ENCODE measurements at places on chromosomes 4 and X.

- DNase-seq: no peak
These were observed 50.4 kb downstream of the GSTCD start for GRCh38 chr4:105758958-105759357.

DNA sequence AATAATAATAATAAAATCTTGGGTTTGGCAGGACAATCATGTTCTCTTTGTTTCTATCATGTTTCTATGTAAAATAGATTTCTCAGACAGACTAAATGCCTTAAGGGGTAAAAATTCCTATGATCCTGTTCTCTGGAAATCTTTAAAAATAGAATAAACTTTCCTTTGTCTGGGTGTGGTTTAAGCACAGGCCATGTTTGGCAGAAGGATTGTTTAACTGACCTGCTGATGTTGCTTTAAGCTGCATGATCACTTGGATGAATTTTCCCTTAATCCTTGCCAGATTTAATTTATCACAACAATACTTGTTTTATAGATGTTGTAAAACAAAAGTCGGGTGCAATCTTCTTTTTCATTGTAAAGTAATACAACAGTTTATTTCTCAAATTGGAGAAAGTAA, 341.7 kb upstream of the FAT1 start:
- DNase-seq: no peak

DNA sequence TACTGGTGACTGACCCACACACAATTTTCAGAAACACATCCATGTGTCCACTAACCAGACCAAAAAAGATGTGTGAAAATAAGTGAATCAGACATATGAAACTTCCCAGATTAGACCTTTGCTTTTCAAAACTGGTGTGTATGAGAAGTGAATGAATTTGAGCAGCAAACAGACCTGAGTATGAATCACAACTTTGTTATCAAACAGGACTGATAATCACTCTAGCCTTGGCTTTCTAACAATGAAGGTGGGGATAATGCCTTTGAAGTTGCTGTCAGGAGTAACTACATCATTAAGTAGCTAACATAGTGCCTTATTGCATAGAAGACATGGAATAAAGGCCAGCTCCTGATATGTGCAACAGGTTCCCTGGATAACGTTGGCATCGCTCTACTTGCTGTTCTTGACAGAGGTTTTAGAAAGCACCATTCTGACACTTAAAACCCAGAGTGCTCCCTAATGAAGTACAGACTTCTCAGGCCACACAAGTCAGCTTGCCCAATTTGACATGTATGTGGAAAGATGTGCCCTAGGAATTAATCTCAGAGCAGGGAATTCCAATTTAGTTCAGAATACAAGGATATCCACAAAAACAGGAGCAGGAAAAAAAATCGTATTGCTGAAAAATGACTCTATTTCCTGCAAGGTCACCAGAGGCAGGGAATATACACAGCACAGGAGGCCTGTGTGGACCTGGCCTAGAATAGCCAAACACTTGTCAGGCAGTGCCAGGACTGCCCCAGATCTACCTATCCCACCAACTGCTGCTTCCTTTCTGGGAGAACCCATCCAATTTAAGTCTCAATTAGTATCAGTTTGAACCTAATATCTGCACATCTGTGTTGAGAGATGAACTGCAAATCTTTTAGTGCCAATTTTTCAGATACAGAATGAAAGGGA, 87.7 kb downstream of the MAML3 start:
- no peak for DNase-seq

GRCh38 chrX:16678689-16679088, 28.7 kb downstream of the S100G start:
- no peak for DNase-seq

DNA sequence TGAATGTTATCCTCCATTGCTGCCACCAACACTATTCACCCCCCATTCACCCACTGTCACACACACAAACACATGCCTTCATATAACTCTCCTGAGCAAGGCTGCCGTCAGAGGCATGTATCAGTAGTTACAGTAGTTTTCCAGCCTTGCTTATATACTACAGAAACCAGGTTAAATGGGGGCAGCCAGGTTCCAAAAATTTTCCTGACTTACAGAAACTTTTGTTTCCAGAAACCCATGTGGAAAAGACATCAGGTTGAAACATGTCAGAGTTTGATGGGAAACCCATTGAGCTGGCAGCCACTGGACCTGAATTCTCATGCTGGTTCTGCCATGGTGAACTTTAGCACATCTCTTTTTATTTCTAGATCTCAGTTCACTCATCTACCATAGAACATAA, 64.0 kb downstream of the COX18 start:
- DNase-seq: no peak

DNA sequence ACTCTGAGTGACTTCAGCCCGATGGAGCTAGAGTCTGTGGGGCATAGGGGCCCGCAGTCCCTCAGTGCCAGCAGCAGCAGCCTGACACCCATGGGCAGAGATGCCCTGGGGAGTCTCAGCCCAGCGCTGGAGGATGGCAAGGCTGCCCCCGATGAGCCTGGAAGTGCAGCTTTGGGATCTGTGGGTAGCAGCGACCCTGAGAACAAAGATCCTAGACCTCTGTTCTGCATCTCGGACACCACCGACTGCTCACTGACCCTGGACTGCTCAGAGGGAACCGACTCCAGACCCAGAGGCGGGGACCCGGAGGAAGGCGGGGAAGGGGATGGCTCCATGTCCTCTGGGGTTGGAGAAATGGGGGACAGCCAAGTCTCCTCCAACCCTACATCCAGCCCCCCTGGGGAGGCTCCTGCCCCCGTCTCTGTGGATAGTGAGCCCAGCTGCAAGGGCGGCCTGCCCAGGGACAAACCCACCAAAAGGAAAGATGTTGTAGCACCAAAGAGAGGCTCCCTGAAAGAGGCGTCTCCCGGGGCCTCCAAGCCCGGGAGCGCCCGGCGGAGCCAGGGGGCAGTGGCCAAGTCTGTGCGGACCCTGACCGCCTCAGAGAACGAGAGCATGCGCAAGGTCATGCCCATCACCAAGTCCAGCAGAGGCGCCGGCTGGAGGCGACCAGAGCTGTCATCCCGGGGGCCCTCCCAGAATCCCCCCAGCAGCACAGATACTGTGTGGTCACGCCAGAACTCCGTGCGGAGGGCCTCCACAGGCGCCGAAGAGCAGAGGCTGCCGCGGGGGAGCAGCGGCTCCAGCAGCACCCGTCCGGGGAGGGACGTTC, 39.5 kb downstream of the FHDC1 start:
- DNase-seq: no peak

DNA sequence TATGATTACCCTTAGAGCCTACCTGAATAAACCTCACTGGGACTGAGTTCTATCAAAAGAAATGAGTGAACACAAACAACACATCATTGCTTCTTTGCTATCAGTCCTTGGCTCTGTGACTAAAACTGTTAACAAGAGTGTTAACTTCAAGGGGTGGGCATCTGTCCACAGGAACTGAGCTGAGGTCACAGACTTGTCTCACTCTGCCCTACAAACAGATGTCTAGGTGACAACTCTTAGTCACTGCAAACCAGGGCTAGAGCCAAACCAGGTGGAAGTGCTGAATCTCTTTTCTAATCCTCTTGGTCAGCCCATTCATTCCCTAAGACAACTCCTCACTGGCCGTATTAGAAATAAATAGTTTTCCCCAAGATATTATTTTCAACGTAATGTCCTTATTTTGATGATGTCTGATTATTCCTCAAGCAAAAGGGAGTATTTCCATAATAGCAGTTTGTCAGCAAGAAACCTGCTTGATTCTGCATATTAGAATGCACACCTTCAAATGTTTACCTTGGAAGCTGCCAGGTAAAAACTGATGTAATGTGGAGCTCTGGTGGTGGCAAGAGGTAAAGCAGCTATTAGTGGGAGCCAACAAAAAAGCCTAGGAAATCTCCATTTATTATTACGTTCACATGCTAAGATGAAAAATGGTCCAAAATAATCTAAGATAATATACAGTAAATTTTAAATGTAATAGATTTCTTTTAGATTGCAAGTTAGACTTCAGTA, 4.0 kb downstream of the COL25A1 start:
- DNase-seq: no peak

GRCh38 chr4:176548571-176548970, 228.8 kb downstream of the SPCS3 start:
- no peak for DNase-seq

- DNase-seq: no peak
These were observed 133.0 kb upstream of the PLS3 start for GRCh38 chrX:115427861-115428410.

DNA sequence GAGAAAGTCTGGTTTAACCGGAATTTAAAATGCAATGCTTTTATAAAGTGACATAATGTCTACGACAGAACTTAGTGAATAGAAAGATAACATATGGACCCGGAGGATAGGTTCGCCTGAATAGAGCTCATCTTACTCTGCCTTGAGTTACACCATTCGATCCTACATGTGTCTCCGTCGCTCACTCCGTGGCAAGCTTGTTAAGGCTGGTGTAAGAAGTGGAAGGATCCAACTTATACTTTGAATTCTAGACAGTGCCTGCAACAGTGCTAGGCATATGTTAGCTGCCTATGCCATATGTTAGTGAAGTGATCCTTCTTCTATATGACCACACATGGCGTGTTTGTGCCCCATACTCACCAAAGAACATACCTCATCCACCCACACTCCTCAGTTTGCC, 50.9 kb downstream of the SEL1L3 start:
- DNase-seq: no peak

- no peak for DNase-seq
These were observed 56.4 kb upstream of the GPR78 start for GRCh38 chr4:8523766-8524165.

DNA sequence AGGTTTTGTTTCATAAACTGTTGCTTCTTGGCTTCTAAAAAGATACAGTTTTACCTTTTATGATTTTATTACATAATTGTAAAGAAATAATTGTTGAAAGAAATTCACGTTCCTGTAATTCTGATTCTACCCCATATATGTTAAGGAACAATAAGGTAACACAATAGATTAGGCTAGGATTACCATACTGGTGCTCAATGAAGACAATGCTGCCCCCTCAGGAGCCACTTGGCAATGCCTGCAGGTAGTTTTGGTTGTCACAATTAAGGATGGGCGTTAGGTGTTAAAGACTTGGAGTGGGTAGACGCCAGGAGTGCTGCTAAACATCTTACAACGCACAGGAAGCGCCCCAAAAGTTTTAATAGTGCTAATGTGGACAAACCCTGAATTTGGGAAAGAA, 133.2 kb downstream of the NLGN4X start:
- no peak for DNase-seq

DNA sequence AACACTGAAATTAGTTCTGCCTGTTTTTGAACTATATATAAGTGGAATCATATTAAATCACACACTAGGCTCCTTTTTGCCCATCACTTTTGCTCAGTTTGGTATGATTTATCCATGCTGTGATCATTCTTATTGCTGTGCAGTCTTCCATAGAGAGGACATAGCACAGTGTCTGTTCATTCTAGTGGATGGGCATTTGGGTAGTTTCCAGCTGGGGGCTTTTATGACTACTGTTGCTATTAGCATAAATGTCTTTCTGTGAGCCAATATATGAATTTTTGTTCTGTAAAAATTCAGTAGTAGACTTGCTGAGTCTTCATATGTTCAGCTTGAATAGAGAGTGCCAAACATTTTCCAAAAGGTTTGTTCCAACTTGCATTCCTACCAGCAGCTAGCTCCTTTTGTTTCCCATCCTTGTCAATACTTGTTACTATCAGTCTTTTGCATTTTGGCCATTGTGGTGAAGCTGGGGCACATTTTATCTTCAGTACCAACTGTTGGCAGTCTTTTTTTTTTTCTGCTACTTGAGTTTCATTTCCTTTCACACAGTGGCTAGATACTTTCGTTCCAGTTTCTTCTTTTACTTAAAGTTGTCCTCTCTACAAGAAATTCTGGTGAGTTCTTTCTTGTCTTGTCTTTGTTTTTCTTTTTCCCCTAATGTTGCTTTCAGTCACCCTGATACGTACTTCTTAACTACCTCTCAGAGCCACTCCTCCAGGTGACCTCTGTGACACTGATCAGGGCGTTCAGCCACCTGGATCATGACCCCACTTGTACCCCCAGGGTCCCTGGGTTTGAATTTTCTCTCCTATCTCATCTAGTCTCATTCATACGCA, 87.0 kb downstream of the ANXA3 start:
- no peak for DNase-seq

DNA sequence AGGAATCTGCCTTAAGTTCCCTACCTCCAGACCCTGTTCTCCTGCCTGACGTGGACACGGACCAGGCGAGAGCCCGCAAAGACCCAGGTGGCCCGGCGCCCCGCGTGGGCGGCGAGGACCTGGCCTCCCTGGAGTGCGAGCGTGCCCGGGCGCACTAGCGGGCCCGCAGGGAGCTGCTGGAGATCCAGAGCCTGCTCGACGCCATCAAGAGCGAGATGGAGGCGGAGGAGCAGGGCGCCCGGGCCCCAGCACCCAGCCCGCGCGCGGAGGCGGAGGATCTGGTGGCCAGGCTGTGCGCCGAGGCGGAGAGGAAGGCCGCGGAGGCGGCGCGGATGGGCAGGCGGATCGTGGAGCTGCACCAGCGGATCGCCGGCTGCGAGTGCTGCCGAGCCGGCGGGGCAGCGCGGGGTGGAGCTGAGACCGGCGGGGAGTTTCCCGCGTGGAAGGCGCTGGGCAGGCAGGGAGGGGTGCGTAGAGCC, 18.2 kb downstream of the MRFAP1 start:
- DNase-seq: peak; percentile 30

GRCh38 chr4:10021653-10022023, 341 bp upstream of the SLC2A9 start:
- no peak for DNase-seq

GRCh38 chr4:166293556-166293955, 420.5 kb downstream of the TLL1 start:
- no peak for DNase-seq

DNA sequence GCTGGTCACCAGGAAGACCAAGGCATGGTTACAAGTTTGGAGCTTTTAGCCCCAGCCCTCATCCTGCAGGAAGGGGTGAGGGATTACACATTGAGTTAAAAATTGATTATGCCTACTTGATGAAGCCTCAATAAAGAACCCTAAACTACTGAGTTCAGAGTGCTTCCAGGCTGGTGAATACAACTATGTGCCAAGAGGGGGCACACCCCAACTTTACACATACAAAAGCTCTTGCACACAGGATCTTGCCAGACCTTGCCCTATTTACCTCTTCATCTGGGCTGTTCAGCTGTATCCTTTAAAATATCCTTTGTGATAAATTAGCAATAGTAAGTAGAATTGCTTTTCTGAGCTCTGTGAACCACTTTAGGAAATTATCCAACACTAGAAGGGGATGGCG, 489.3 kb downstream of the INPP4B start:
- DNase-seq: no peak

GRCh38 chr4:172813359-172813923, 355.2 kb upstream of the GALNT7 start:
- no peak for DNase-seq

DNA sequence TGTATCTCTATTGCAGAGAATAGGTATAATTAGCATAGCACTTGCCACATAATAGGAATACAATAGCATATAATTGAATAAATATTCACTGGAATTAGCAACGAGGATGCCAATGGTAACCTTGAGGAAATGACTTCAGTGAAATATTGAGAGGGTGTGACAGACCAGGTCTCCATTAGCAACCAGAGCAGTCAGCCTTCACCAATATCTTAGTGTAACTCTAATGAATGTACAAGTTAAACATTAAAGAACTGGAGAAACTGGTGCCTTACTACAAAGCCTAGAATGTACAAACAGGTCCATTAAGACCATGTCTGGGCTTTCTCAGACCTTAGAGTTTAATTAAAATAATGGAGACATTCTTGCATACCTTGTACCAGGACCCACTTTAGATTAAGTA, 143.0 kb downstream of the MAGEB17 start:
- DNase-seq: no peak

All from inflammatory macrophage (primary cell).